Stimulated activated CD4-positive, alpha-beta T cell treated with anti-CD3 and anti-CD28 coated beads, Interleukin-15, amount 100 ng/mL, for 1 hour (primary cell): ENCODE measurements at places on chromosomes 3 and 15.

- DNase-seq: no peak
Observed at GRCh38 chr3:114026331-114026730, 30.0 kb downstream of the CCDC191 start.

DNA sequence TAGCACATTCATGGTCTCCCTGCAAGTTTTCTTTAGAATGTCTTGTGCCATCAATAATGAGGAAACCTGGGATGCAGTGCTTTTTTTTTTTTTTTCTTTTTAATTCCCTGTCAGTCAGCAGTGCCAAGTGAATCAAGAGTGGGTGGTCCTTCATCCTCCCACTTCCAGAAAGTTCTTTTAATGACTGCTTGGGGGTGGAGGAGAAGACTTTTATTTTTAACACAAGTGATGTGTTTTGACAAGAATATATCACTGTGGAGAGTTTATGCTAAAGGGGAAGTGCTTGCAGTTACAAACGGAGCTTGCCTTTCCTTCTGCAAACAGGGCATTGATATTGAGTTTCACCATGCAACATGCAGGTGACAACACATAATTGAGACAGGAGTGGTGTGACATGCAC is 69.7 kb downstream of the CACNA2D3 start:
- no peak for DNase-seq

DNA sequence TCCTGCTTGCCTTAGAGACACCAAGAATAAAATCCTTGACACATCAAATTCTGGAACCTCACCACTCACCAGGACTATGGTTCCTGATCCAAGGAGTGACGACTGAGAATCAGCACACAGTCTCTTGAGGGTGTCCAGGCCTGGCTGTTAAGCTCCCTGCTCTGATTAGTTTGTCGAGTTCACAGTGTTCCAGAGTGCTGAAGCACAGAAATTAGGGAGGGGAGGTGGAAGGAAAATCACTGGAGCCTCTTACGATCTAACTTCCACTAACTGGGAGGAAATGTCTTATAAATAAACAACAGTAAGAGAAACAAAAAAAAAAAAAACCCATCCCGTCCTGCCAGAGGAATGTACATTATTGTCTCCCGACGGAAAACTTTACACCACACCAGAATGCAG is 330.2 kb downstream of the TIGIT start:
- no peak for DNase-seq

- no peak for DNase-seq
Observed at GRCh38 chr15:26806151-26806550, 33.3 kb upstream of the GABRB3 start.

GRCh38 chr3:117310536-117310935 is 601.0 kb downstream of the TUSC7 start:
- no peak for DNase-seq

- no peak for DNase-seq
Observed at GRCh38 chr3:55327131-55327920, 159.8 kb downstream of the WNT5A start.

DNA sequence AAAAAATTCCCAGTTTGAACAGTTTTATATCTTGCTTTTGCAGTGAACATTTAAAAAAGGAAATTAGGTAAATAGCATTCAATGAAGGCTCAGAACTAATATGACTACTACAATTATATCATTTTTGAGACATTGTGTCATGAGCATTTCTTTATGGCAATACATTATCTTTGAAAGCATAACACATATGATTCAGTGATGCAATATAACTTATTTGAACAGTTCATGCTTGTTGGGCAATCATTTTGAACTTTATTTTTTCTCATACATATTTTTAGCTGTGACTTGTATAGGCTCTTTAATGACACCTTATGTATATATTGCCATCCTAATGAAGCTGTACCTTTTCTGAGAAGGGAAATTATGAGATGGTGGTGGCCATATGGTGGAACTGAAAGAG is 828.6 kb upstream of the NR2F2 start:
- DNase-seq: no peak

GRCh38 chr15:100841426-100841825 is 38.2 kb upstream of the ALDH1A3 start:
- no peak for DNase-seq

- DNase-seq: no peak
Observed at GRCh38 chr3:118001380-118001779, 1033.3 kb downstream of the IGSF11 start.

- DNase-seq: no peak
Observed at GRCh38 chr15:29348336-29348914, 78.8 kb upstream of the NSMCE3 start.

DNA sequence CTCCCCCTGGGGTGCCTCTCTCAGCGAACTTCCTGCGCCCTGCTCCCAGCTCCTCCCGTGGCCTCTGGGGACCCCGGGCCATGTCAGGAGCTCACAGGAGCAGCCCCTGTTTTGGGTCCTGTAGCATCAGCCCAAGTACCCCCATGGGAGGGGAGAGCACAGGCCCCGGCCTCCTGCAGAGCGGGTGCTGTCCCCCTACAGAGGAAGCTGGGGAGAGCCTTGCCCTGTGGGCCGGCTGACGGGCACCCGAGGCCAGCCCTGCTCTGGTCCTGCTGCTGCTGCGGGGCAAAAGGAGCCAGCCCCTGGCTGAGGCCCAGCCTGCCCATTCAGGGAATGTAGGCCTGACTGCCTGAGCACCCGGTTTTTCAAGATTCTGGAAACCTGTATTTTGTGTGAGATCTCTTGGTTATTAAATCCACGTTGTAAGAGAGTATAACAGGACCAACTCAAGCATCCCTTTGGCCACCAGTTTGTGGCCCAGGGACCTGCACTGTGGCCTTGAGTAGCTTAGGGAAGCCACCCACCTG is 12.4 kb downstream of the PLXNA1 start:
- DNase-seq: no peak

DNA sequence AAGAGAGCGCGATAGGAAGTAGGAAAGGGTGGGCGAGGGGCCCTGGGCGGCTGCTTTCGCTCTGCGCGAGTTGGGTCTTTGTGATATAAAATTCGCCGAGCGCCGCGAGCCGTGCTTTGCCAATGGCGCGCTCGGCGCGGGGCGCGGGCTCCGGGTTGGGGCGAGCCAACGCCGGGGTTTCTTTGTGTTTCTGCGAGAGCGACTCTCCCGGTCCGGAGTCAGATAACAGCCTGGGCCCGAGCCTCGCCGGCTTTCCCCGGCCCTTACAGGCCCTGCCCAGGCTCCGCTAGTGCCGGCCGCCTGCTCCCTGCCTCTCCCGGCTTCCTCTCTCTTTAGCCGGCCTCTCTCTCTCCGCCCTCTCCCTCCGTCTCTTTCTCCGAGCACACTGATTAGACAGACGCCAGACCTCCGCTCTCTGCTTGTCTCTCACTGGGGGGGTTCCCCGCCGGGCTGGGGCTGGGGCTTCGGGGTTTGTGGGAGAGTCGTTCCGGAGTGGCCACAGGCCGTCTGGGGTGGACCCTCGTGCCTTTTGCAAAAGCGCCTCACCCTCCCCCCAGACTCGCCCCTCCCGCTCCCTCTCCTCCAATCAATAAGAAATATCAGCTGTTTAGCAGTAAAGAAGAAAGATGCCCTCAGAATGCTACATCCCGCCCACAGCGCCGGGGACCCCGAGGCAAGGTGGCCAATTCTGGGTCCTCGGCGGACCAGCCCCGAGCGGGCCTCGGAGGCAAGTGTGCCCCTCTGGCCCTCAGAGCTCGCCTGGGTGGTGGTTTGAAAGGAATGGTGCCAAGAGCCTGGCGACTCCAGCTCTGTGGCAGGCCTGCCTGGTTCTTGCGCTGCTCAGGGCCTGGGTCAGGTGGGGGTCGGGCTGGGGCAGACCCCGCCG is 2.9 kb downstream of the NR2F2 start:
- no peak for DNase-seq

- DNase-seq: no peak
Observed at GRCh38 chr3:154018100-154018696, 103.0 kb upstream of the ARHGEF26 start.

DNA sequence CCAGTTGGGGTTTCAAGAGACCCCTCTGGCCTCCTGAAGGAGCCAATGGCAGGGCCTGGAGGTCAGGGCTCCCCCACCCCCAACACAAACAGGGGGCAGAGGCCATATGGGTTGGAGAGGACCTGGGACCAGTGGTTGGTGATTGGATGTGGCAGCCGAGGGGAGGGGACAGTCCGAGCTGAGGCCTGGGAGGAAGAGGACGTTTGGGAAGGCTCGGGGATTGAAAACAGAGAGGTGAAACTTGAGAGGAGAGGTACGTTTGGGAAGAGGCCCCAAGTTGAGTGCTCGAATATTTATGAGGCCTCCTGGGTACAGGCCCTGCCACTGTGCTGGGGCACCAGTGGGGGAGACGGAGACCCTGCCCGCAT is 53.7 kb downstream of the DNAJB8 start:
- no peak for DNase-seq

DNA sequence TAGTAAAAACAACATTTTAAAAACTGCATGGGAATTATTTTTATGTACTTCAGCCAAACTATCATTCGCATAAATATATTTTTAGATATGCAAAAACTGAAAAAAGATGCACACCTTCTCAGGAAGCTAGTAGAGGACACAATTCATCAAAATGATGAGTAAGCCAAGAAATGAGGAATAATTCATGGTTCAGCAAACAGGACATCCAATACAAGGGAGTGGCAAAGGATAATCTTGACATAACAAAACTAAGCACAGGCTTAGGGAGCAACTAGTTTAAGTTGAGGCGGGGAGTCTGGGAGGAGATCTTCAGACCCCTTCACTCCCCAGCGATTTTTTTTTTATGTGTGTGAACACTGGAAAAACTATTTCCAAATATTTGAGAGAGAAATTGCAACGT is 93.7 kb downstream of the ZNF280D start:
- no peak for DNase-seq

GRCh38 chr15:80732818-80733217 is 37.7 kb downstream of the ABHD17C start:
- no peak for DNase-seq

- DNase-seq: no peak
Observed at GRCh38 chr3:51340013-51340829, 44.9 kb upstream of the MANF start.

GRCh38 chr3:189563853-189564563 is 67.2 kb upstream of the TP63 start:
- DNase-seq: no peak

DNA sequence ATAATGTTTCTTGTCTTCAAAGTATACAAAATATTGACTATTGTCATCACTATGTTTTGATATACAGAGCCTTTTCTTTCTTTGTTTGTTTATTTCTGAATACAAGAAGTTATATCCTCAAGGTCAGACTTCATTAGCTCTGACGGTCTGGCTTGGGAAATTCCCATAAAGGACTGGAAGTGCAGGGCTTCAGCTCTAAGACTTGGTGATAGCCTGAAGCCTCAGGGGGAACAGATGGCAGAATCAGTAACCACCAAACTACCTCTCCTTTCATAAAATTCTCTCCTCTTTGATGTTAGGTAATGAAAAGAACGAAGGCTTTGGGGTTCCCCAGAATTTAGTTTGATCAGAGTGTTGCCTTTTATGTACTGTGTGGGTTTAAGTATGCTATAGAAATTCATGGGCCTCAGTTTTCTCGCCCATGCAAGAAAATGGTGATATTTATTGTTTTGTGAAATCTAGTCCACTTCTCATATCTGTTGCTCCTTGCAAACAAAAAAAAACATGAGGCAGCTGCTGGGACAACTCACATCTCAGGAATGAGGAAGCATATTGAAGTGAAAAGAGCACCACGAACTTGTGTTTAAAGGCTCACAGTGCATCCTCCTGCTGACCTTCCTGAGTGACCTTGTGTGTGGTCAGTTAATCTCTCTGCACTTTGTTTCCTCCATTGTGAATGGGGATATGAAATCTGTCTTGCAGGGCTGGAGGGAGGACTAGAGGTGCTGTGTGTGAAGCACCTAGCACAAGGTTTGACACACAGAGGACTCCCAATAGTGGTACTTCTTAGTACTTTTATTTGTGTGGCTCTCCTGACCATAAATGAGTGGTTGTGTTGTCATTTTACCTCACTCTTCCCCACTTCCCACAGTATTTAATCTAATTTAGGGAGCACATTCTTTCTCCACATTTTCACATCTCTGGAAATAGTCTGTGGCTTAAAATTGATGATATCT is 569.8 kb upstream of the IL12A start:
- no peak for DNase-seq

DNA sequence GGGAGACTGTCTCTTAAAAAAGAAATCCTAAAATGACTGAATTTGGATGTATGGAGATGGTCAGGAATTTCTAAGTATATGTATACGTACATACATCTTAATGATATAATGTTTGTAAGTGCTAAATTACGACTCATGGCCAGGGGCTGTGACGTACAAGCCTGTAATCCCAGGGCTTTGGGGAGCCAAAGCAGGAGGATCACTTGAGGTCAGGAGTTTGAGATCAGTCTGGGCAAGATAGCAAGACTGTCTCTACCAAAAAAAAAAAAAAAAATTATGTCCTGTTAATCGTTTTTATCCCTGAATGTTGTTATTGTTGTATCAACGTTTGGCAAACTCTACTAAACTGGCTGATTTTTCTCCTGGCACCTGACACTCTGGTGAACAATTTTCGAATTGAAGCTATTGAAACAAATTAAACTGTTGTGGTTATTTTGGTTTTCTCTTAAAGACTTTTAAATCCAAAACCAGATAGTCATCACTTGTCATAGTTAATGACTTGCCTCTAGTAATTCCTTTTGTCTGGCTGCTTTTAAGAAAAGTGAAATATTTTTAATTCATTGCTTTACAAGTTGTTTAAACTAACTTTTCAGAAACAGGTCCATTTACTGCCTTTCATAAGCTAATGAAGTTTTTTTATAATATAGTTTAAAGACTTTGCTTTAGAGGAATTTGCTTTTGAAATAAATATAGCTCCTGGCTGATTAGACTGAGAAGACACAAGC is 7.0 kb downstream of the MORF4L1 start:
- DNase-seq: no peak

- DNase-seq: no peak
Observed at GRCh38 chr3:179720196-179720595, 67.4 kb downstream of the USP13 start.

GRCh38 chr3:49213998-49214397 is 42.6 kb downstream of the KLHDC8B start:
- no peak for DNase-seq

GRCh38 chr3:189573004-189573403 is 58.2 kb upstream of the TP63 start:
- no peak for DNase-seq

DNA sequence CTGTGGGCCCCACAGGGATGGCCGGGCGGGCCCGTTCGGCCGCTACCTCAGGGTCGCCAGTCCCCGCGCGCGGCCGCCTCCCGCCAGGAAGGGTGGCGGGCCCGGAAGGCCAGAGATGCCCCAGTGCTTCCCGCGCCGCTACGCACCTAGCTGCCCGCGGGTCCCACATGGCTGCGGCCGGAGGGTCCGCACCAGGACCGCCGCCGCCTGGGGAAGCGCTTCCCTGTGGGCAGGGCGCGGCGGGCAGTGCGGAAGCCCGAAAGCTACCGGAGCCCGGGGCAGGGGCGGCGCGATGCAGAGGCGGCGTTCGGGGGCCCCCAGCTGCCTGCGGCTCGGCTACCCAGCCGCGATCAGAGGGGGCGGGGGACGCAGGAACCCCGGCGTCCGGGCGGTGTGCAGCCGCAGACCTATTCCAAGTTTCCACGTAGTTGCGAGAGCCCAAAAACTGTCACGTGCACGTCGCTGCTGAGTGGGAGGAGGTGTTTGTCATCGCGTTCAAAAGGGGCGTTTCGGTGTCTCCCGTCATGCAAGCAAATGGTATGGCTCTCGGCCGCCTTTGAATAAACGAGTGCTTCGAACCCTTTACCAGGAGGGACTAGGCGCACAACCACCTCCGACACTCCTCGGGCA is at the start of gene TRANK1:
Gene TRANK1 (minus strand): TSS at position 414 of the 630 bp plus-strand sequence. CDS start 245 bp downstream, at position 169.
- peak; percentile 55 for DNase-seq
